GF-D8 (cell line): ENCODE measurements at places on chromosomes 11 and 22.

DNA sequence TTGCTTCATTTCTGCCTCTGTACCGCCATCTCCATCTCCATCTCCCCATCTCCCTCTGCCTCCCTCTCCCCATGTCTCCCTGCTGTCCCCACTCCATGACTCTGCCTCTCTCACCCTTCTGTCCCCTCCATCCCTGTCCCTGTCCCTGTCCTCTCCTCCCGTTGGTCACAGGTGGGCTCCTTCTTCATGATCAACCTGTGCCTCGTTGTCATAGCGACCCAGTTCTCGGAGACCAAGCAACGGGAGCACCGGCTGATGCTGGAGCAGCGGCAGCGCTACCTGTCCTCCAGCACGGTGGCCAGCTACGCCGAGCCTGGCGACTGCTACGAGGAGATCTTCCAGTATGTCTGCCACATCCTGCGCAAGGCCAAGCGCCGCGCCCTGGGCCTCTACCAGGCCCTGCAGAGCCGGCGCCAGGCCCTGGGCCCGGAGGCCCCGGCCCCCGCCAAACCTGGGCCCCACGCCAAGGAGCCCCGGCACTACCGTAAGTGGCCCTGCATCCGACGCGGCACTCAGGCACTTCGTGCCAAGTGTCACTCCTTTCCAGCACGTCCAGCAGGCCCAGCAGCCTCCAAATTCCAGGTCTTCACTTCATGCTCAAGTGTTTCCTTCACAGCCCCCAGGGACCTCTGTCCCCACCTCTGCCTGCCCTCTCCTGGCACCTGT is 76.0 kb downstream of the CACNA1I start:
- no peak for DNase-seq

GRCh38 chr22:38762551-38762983 is 6.8 kb upstream of the SUN2 start:
- DNase-seq = no peak

- DNase-seq = no peak
These were observed 38.7 kb upstream of the FAR1 start for GRCh38 chr11:13629779-13630178.

- no peak for DNase-seq
These were observed 230.6 kb upstream of the NCAM1 start for GRCh38 chr11:112730591-112730990.

DNA sequence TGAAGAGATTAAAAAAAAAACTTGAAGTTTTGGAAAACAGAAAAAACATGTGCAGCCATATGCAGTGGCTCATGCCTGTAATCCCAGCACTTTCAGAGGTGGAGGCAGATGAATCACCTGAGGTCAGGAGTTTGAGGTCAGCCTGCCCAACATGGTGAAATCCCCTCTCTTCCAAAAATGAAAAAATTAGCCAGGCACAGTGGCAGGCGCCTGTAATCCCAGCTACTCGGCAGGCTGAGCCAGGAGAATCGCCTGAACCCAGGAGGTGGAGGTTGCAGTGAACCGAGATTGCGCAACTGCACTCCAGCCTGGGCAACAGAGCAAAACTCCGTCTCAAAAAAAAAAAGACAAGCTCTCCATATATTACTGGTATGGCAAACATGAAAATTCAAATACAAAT is 7.6 kb downstream of the DLG2 start:
- no peak for DNase-seq

DNA sequence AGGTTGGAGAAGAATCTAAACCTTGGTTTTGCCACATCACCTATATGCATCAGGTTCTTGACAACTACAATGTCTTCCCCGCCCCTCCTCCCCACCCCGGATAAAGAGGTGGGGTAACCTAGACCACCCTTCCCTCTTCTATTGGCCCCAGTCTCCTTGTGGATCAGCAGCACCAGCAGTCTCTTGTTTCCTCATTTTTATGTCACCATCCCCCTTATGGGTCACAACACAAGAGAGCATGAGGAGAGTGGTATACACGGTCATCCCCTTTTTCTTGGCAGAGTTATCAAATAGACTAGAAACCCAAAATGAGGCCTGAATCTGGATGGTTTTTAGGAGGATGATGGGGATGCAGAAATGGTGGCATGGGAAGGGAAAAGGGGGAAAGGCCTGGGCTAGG is 1.2 kb downstream of the MS4A4E start:
- DNase-seq = no peak

GRCh38 chr22:34696557-34696956 is 369.4 kb upstream of the ISX start:
- no peak for DNase-seq

DNA sequence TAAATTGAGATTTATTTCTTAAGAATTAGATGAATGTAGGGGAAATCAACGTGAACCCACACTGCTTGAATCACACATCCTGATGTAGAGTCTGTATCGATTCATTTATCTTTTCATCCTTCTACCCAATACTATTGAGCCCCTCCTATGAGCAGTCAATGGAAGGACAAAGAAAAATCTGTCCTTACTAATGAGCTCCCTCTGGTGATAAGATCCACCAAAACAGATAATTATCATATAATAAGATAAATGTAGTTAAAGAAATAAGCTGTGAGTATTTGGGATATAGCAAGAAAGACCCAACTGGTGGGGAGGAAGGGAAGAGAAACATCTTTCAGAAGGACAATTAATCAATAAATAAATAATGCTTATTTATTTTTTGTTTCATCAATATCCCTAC is 385.1 kb upstream of the CCDC90B start:
- DNase-seq = no peak

DNA sequence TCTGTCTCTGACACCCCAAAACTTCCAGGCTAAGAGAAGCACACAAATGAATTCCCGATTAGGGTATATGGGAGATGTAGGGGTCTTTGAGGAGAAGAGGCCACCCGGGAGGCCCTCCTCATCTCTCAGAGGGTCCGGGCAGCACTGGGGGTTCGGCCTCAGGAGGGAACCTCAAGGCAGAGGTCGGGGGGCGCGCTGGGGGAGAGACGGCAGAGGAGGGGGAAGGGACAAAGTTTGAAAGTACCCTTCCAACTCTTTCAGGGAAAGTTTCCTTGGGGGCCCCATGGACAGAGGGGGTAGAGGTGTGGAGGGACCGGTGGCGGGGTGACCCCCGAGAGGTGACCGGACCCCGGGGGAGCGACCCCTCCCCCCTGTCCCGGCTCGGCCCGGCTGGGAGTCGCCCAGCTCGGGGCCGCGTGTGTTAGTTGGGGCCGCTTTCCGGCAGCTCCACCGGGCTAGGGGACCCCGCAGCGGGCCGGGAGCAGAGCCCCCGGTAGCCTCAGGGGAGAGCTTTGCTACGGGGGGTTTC is 3.3 kb upstream of the GCAT start:
- DNase-seq = no peak

DNA sequence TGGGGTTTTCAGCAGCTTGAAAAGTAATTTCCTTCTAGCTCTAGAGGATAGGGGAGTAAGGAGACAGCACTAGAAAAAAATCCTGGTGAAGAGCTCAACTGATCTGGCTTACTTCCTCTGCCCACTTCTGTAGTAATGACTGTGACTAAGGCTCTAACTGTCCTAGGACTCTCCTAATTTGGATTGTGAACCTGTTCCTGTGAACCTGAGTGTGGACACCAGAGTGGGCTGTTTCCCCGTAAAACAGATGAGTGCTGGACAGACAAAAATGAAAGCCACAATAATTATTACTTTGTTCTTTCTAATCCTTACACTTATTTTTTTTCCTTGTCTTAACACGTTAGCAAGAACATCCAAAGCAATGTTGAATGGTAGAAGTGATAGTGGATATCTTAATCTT is 154.1 kb downstream of the AASDHPPT start:
- DNase-seq = no peak

- no peak for DNase-seq
These were observed 61.8 kb downstream of the SNX19 start for GRCh38 chr11:130854483-130854882.
